ENCODE measurements at places on chromosomes 3 and 15. TPM values are rescaled to one million over a fixed set of nuclear protein-coding genes. Genes with fewer than 3 reads are reported as not detected.
A peak's percentile ranks its signal among the peaks of the same experiment; 100 is the strongest.

Gene SENP8
- total RNA-seq, result 3.8 TPM

Gene P2RY14
- not detected for total RNA-seq

Gene PRICKLE2
- 8.5 TPM for total RNA-seq

- DNase-seq, result no peak
Observed at GRCh38 chr3:192816351-192816750, 89.0 kb upstream of the FGF12 start.

- no peak for DNase-seq
Observed at GRCh38 chr3:132549890-132550578, 47.0 kb upstream of the ACKR4 start.

DNA sequence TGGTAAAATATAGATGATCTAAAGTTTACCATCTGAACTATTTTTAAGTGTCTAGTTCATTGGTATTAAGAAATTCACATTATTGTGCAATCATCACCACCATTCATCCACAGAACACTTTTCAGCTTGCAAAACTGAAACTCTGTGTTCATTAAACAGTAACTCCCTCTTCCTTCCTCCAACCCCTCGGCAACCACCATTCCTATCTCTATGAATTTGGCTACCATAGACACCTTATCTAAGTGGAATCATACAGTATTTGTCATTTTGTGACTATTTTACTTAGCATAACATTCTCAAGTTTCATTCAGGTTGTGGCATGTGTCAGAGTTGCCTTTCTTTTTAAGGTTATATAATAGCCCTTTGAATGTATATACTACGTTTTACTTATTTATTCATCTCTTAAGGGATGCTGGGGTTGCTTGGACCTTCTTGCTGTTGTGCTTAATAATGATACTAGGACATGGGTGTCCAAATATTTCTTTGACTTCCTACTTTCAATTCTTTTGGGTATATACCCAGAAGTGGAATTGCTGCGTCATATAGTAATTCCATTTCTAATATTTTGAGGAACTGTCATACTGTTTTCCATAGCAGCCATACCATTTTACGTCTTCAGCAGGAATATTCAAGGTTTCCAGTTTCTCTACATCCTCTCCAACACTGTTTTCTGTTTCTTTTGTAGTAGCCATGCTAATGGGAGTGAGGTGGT is 20.9 kb downstream of the KAT2B start:
- no peak for DNase-seq

Gene FBXO40
- not detected for total RNA-seq

- no peak for DNase-seq
Observed at GRCh38 chr3:128505771-128506170, 12.8 kb upstream of the GATA2 start.

- DNase-seq, result no peak
Observed at GRCh38 chr15:84603630-84604379, 3.0 kb downstream of the ZSCAN2 start.

- no peak for DNase-seq
Observed at GRCh38 chr3:35871009-35871408, 231.7 kb downstream of the ARPP21 start.

Gene CAPN3
- total RNA-seq, result 19.7 TPM

GRCh38 chr15:40846841-40847222 is 3.0 kb downstream of the SPINT1 start:
- peak; percentile 42 for DNase-seq

- DNase-seq, result no peak
Observed at GRCh38 chr3:155325263-155325835, 31.9 kb upstream of the STRIT1 start.

GRCh38 chr3:16866571-16866970 is 18.2 kb upstream of the PLCL2 start:
- DNase-seq, result no peak

DNA sequence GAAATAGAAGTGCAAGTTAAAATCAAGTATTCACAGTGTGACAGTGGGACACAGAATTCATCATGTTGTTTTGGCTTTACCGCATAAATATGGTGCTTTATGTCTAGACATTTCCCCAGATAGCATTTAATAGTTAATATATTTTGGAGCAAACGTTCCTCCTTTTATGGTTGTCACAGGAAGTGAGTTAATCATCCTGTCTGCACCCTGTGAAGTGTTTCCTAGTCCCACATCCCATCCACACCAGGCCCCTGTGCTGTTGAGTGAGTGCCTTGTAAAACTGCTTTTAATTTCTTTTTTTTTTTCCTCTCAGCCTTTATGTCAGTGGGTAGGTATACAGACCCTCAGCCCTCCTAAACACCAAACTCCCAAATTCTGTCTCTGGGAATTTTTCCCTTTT is 393.7 kb downstream of the FEZF2 start:
- no peak for DNase-seq

Gene STX19
- 5.8 TPM for total RNA-seq

GRCh38 chr3:14204515-14205284 is 26.1 kb downstream of the LSM3 start:
- DNase-seq, result peak; percentile 33

Gene GATM
- total RNA-seq, result 96.9 TPM

Gene LRTM1
- total RNA-seq, result not detected

- no peak for DNase-seq
Observed at GRCh38 chr3:119042162-119042561, 7.5 kb upstream of the IGSF11 start.

GRCh38 chr3:22496641-22497040 is 706.5 kb upstream of the UBE2E2 start:
- no peak for DNase-seq

DNA sequence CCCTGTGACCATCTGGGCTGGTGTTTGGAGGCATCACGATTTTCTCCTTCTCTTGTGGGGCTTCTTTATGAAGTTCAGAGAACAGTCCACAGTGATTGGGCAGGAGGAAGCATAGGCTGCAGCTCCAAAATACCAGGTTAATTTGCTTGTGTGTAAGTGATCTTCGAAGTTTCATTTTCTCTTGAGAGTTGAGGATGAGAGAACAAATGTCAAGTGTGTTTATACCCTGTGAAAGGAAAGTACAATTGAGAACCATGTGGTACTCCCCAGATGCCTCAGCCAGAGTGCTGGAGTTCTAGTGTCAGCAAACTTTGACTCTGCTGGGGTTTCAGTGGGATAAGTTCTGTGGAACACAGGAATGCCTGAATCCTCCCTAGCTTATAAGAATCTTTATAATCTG is 357.1 kb upstream of the CFAP20DC start:
- no peak for DNase-seq

- peak; percentile 34 for DNase-seq
Observed at GRCh38 chr3:15064299-15064834, 748 bp downstream of the MRPS25 start.

Gene QARS1
- total RNA-seq, result 413 TPM

Gene UCN2
- not detected for total RNA-seq

DNA sequence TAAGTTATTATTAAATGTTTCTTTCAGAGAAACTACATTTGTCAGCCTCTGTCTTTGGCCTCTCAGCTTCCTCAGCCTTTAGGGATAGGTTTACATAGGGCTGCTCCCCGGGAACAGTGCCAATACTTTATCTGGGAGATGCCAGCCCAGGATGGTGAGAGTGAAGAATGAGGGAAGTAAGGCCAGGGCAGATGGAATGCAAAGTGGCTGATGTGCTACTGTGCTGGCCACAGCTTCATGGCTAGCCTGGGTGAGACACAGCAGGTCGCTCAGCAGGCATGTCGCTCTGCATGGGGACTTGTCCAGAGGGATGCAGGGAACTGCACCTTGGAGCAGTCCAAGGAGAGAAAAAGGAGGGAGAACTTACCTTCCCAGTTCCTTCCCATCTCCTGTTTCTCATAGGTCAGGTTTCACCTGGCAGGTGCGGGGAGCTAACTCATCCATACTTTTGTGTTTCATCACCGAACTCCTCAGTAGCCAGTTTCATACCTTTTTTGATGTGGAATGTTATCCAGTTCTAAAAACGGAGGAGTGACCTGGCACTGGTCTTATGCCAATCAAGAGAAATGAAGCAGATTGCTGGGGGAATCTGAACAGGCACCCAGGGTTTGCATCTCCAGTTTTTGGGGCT is 30.9 kb upstream of the C15orf39 start:
- no peak for DNase-seq

DNA sequence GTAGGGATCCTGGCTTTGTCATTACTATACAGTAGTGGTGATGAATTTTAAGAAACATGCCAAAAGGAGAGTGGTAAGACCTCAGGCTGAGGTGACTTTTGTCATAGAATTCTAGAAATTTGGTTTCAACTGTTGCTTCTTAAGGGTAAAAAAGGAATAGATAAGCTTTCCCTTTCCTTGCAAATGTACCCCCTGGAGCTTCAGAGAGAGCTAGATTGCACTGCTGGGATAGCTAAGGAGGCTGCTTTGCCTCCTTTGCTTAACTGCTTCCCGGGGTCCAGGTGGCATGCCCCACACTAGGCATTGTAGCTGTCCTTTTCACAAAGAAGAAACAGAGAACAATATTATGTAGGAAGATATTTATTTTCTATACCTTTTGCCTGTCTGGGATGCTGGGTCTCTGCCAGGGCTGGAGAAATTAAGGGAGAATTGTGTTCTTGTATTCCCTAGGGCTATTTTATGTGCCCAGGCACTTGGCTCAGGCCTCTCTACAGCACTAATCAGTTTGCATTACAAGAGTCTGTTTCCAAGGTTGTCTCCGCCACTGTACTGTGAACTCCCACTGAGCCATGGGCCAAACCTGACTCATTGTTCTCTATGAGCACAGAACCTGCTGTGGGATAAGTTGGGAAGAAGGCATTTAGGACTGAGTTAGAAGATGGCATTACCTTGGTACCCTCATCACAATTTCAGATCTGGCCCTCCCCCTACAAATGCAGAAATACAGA is 460.0 kb downstream of the PDCD6IP start:
- no peak for DNase-seq

- DNase-seq, result no peak
Observed at GRCh38 chr3:187181454-187182170, 15.7 kb upstream of the RTP1 start.

DNA sequence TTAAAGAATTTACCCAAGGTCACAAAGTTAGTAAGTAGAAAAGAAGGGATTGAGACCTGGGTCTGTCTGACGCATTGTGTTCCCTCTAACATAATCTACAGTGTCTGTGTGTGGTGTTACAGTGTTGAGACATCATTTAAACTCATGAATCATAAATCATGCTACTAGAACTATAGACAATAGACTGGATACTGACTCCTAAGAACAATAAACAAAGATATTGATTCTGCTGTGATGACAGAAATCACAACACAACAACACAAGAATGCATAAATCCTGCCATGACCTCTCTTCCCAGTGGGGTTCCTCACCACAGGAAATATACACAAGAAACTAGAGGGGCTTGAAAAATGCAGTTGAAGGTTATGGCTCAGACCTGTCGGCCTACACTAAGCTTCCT is 44.3 kb downstream of the TRIM69 start:
- DNase-seq, result no peak

Gene ZMYND10
- total RNA-seq, result not detected

GRCh38 chr3:117898722-117899522 is 1135.7 kb downstream of the IGSF11 start:
- no peak for DNase-seq

Gene MUC4
- 152 TPM for total RNA-seq

Gene MORF4L1
- 149 TPM for total RNA-seq

Gene SKOR1
- total RNA-seq, result not detected

Gene MORC1
- total RNA-seq, result 0.16 TPM

Gene VPS13C
- total RNA-seq, result 79.0 TPM

GRCh38 chr3:113698956-113699355 is 2.5 kb upstream of the USF3 start:
- peak; percentile 60 for DNase-seq

GRCh38 chr15:59174151-59174834 is 32.4 kb upstream of the LDHAL6B start:
- no peak for DNase-seq

DNA sequence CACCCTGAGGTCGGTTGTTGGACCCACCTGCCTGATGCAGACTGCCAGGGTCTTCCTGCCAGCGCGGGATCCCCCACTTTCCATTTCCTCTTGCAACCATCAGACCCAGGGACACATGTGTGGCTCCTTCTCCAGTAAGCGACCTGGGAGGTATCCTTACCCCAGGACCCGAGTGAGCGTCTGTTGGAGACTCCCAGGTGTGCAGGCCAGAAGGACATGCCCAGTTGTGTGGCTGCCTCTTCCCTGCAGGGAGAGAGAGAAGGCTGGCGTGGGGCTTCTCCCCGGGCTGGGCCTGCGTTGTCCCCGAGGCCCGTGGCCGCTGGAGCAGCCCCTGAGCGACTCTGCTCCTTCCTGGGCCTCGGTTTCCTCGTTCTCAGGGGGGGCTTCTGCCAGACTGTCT is 56.8 kb downstream of the APBA2 start:
- no peak for DNase-seq

DNA sequence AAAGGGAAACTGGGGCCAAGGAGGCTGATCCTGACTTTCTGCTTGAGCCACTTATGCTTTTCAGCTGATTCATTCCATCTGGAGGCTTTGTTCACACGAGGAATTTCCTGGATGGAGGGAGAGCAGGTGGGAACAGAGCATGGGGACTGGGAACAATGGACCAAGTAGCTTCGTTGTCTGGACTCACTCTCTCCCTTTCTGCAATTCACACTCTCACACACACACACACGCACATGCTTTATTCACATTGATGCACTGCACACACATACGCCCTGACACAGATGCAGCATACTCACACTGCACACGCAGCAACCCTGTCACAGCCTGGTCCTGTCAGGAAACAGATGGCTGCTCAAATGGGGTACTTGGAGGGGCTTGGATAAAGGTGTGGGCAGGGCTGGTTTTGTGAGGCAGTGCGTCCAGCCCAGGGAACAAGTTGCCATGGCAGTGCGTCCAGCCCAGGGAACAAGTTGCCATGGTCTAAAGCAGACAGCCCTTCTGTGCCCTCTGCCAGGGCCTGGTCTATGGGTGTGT is 19.8 kb upstream of the CHCHD6 start:
- DNase-seq, result no peak

All from transverse colon (tissue), 4 donors.